ENCODE measurements at places on chromosomes 1 and 21.
A peak's percentile ranks its signal among the peaks of the same experiment; 100 is the strongest.

DNA sequence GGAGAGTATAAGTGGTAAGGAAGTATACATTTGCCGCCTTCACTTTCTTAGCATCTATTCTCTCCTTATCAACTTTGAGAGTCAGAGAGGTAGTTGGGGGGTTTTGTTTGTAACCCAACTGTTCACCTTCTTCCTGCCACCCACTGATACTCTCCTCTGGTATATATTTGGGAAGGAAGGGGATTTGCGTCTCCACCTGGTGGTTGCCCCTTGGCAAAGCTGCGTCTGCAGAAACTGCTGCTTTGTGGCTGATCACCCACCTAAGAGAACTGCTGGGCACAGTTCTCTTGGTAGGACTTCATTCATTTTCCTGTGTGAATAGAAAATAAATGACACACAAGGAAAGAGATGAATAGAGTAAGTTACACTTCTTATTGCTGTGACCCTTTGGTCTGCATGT, 87.0 kb downstream of the SYT14 start:
- DNase-seq: no peak

GRCh38 chr1:944341-945325, 14.4 kb downstream of the NOC2L start:
- DNase-seq: no peak

- no peak for DNase-seq
Measured at GRCh38 chr1:221477252-221477651, 264.6 kb downstream of the DUSP10 start.

- DNase-seq: no peak
Measured at GRCh38 chr1:161491472-161491871, 13.8 kb upstream of the FCGR2A start.

DNA sequence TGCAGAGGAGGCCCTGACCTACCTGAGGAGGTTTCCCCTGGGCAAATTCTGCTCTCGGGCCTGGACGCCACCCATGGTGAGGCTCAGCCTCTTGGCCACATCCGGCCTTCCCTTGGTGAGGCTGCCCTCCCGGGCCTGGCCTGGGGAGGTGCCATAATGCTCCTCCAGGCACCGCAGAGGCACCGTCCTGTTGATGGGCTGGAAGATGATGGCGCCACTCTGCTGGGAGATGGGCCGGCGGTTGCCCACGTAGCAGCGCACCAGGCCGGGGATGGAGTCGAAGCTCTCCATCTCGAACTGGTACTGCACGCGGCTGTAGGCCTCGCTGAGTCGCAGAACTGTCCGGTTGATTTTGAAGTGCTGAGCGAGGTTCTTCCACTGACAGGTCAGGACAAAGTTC, 92.7 kb downstream of the BCAR3 start:
- no peak for DNase-seq

DNA sequence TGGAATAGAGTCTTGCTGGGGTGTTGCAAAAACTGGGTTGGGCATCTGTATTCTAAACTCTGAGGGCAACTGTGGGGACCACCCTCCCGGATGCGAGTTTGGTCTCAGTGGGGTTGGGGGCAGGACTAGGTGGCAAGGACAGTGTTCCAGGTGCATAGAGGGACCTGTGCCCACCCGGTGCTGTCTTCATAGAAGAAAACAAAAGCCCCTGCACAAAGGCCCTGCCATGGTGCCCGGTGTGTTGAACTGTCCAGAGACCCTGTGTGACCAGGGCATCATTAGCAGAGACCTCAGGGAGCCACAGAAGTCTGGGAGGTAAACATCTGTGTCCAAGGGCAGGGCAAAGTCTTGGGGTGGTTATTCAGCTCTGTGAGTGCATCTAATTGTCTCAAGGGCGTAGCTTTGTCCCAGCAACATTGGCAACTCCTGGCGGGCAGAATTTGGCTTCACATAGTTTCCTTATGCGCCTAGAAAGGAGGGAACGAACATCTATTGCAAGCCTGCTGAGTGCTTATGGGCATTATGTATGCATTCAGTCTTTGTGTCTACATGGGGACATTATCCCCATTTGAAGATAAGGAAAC, 72.2 kb upstream of the IFFO2 start:
- DNase-seq: no peak

DNA sequence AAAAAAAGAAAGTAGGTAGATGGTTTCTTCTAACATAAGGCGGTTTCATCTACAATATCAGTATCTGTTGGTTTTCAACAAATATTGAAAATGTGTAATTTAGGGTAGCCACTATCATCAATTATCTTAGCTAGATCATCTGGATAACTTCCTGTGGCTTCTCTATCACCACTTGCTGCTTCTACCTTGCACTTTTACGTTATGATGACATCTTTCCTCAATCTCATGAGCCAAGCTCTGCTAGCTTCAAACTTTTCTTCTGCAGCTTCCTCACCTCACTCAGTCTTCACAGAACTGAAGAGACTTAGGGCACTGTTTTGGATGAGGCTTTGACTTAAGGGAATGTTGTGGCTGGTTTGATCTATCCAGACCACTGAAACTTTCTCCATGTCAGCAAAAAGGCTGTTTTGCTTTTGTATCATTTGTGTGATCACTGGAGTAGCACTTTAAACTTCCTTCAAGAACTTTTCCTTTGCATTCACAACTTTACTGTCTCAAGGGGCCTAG, 144.9 kb upstream of the HP1BP3 start:
- DNase-seq: no peak

DNA sequence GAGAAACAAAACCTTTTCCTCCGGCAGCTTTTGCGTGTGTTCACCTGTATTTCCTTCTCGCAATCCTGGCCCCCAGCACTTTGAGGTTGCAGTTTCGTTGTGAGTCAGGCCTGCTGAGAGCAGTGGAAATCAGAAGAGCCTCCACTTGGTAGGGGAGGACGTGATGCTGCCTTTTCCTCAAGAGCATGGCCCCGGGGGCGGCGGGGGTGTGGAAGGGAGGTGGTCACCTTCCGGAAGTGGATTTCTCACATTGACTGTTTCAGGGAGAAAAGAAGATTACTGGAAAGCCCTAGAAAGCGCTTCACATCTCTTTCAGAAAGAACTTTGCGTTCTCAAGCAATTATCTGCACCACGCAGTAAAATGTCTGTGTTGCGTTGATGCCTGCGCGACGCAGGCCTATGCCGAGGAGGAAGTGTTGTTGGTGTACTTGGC, 12.2 kb upstream of the IL10 start:
- no peak for DNase-seq

- DNase-seq: no peak
Measured at GRCh38 chr1:107432108-107432507, 291.3 kb downstream of the NTNG1 start.

DNA sequence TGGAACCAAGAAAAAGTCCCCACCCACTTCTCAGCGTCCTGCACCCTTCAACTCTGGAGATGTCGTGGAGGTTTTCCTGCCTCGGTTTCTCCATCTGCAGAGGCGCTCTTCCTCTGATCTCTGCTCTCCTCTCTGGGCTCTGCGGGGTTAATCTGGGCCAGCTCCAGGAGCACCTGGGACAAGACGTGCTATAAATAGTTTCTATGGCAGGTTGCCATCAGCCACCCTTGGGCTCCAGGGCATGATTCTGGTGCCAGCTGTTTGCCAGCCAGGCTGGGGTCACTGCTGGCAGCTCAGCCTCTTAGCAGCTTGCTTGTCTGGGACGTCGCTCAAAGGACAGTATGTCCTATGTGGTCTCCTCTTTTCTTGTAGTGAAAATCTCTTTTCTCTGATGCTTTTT, 137.1 kb downstream of the ACTL8 start:
- DNase-seq: no peak

DNA sequence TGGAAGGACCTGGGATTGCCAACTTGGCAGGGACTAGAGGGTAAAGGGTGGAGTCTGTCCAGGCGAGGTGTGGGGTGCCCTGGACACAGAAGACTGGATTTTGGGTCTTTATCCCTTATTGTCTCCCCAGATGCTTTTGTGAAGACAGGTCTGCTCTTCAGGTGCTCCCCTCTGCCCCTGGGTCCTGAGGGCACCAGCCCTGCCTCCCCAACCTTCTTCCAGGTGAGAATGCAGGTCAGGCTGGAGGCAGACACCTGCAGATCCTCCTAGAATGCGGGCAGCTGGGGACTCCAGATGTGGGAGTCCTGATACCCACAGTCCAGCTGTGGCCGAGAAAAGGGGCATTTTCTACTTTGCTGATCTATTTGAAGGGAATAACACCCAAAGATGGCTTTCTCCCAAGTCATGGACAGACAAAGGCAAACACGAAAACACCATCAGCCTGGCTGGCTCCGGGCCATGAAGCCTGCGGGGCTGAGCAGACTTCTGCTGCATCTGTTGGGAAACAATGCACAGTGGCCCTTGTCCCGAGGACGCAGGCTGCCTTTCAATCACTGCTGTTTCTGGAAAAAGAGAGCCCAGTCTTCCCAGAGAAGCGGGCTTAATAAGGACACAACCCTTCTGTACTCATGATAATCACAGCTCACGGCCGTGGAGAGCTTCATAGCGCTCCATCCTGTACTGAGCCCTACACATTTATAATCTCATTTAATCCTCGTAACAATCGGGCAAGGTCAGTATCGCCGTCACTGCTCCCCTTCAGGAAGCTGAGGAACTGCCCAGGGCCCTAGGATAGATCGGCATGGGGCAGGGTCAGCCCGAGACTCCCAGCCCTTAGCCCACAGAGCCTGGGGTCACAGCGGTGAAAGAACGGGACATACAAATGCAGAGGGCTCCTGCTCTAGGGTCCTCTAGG, 62.0 kb upstream of the ABCG1 start:
- DNase-seq: no peak

- DNase-seq: peak; percentile 72
Measured at GRCh38 chr1:227766015-227766634, 30.9 kb downstream of the SNAP47 start.

DNA sequence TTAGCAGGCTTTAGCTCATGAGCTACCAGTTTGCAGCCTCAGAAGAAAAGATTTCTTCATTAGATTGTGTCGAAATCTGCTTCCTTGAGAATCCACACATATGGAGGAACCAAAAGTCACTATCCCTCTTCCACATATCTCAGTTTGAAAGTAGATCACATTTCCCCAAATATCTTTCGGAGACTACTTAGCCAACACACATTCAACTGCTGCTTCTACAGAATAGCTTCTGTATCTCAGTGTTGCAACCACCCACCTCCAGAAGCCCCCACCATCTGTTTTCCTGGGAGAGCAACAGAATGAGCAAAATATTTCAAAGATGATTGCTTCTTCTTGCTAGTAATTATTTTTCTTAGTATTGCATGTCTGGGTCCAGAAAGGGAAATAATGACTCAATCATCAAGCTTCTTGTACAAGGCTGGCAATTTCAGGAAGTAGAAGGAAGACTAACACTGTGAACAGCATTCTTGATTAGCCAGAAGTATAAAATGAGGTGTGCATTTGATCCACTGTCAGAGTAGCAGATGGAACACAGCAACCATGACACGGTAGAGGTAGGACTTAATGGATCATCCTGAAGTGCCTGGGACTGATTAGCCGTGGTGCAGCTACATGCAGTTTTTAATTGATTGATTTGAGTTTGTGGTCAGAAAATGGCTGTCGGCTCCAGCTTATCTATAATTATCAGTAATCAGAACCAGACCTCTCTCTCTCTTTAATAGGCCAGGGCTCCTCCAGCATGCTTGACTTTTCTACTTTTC, 24.9 kb downstream of the ZC3H11B start:
- DNase-seq: no peak

GRCh38 chr1:211260141-211261107, 1.3 kb downstream of the RCOR3 start:
- peak; percentile 31 for DNase-seq

DNA sequence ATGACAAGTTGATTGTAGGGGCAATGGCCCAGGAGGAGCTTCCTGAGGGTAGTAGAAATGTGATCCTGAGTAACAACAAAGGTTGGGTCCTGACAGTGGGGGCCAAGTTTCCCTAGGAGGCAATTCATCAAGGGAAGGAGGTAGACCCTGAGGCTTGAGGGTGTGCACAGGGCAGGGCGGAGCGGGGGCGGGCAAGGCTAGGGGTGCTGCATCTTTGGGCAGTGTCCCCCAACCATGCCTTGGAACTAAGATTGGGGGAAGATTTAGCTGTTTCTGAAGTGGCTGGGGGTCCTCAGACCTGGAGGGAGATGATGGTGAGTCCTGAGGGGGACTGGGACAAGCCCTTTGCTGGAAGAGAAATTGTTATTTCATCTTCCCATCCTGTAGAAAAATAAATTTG, 50.9 kb downstream of the HUNK start:
- DNase-seq: no peak

- no peak for DNase-seq
Measured at GRCh38 chr1:219492717-219493116, 120.2 kb downstream of the ZC3H11B start.

GRCh38 chr1:97820470-97821188, 100.2 kb downstream of the DPYD start:
- no peak for DNase-seq

- DNase-seq: no peak
Measured at GRCh38 chr1:7026169-7026568, 240.9 kb downstream of the CAMTA1 start.

- DNase-seq: no peak
Measured at GRCh38 chr1:156154317-156154749, 948 bp downstream of the SEMA4A start.

DNA sequence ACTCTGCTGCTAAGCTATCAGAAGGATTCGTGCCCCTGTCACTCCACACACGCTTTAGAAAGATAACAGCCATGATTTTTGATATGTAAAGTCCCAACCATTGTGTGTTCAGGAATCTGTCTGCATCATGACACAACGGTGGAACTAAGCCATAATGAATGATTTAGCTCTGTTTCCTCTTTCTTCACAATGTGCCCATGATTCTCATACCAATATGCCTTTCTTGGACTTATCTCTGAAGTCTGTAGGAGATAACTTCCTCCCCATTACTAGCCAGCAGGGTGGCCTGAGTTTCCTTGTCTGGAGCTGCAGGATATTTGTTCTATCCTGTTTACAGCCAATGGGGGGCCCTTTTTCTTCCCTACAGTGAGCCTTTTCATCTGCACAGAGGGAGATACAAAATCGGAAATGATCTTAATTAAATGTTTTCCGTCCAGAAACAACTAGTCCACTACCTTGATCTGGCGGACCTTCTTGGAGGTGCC, 511.7 kb downstream of the USP25 start:
- no peak for DNase-seq

DNA sequence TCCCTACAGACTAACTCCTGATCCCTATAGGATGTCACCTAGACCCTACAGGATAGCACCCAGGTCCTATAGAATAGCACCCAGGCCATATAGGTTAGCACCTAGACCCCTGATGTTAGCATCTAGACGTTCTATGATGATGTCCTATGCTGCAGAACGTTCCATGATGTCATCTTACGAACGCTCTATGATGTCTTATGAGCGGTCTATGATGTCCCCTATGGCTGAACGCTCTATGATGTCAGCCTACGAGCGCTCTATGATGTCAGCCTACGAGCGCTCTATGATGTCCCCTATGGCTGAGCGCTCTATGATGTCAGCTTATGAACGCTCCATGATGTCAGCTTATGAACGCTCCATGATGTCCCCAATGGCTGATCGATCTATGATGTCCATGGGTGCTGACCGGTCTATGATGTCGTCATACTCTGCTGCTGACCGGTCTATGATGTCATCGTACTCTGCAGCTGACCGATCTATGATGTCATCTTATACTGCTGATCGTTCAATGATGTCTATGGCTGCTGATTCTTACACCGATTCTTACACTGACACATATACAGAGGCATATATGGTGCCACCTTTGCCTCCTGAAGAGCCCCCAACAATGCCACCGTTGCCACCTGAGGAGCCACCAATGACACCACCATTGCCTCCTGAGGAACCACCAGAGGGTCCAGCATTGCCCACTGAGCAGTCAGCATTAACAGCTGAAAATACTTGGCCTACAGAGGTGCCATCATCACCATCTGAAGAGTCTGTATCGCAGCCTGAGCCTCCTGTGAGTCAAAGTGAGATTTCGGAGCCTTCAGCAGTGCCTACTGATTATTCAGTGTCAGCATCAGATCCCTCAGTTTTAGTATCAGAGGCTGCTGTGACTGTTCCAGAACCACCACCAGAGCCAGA, 9.5 kb downstream of the SON start:
- DNase-seq: no peak

- DNase-seq: no peak
Measured at GRCh38 chr1:224205438-224205840, 22.4 kb downstream of the DEGS1 start.
